ENCODE measurements at places on chromosomes 11 and 22.
A peak's percentile ranks its signal among the peaks of the same experiment; 100 is the strongest.

GRCh38 chr11:130029137-130029536 is 26.5 kb upstream of the PRDM10 start:
- no peak for DNase-seq

DNA sequence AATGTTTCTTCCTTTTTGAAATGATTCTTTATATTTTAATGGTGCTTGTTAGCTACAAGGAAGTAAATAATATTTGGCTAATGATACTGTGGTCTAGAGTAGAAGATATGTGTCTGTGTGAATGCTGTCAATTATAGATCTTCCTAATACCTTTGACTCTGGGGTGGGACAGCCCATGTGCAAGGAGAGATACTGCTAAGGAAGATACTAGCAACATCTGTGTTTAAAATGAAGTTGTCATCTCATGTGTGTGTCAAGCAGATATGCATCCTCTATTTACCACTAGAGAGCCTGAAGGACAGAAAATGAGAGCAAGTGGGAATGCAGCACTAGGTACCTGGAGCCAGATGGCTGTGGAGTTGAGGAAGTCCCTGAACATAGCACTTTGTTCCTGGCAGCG is 34.1 kb downstream of the PPME1 start:
- no peak for DNase-seq

- DNase-seq = no peak
Observed at GRCh38 chr11:94455861-94456260, 37.8 kb downstream of the MRE11 start.

GRCh38 chr11:115247361-115247760 is 256.9 kb downstream of the CADM1 start:
- DNase-seq = peak; percentile 90

DNA sequence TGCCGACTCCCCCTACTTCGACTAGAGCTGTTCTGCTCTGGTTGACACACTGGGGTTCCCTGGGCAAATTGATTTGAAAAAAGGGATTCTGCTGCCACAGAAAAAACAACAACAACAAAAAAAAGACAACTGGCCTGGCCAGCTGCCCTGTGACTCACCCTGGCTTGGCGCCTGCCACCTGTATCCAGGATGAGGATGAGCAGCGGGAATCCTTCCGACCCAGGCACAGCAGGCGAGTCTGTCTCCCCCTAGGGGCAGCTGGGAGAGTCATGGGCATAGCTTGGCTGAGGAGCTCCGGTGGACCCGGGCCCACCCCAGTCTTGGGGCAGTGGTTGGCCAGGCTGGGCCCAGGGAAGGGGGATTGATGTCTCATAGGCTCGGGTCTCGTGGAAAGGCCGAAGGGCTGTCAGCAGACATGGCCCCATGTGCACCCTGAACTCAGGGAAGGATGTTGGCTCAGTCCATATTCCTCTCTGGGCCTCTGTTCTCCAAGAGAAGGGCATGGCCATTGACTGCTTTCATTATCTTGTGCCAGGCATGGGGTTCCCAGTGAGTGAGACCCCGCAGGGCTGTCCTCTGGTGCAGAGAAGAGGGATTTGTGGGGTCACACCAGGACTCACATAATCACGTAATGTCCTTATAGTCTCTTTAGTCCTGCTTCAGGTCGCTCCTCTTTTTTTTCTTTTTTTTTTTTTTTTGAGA is 10.4 kb upstream of the SUN2 start:
- DNase-seq = peak; percentile 67

DNA sequence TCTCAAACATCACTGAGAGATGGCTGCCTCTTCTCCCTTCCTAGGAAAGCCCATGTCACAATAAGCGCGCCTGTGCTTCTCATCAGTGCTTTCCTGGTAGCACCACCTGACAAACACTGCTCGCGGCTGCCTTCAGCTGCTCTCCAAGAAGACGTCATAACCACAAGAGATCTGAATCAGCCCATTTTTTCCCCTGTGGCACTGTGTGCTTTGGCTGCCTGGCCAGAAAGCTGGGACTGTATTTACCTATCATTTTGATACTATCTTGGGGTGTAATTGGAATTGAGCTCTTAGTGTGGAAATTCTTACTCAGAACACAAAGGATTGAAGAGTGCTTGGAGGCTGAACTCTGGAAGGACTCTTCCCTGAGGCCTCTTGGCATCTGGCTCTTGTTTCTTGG is 50.3 kb upstream of the EHF start:
- DNase-seq = peak; percentile 66

DNA sequence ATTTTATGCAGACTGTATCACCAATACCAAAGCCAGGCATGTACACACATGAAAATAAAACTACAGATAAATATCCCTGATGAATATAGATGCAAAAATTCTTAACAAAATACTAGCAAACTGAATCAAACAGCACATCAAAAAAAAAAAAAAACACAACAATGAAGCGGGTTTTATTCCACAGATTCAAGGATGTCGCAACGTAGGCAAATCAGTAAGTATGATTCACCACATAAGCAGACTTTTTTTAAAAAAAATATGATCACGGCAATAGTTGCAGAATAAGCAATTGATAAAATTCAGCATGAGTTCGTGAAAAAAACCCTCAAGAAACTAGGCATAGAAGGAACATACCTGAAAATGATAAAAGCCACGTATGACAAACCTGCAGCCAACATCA is 21.3 kb downstream of the OR51F1 start:
- DNase-seq = no peak

- peak; percentile 93 for DNase-seq
Observed at GRCh38 chr11:96012086-96012824, 88.3 kb upstream of the MTMR2 start.

DNA sequence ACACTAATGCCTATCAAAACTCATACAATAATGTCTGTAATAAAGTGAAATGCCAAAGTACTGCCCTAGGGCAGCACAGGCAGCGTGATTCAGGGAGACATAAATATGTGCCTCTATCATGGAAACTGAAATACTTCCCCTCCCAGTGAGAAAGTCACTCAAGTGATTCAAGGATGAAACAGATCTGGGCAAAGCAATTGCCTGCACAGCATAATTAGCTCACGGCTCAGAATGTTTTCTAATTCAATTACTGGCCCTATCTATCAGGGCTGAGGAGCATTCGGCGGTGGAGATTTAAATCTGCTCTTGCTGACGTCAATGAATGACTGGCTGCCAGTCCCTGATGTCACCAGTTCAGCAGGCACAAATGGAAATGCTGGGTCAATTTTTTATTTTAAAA is 27.7 kb upstream of the PPP2R1B start:
- DNase-seq = peak; percentile 72

- DNase-seq = no peak
Observed at GRCh38 chr11:59076876-59077571, 9.1 kb upstream of the GLYATL1B start.

DNA sequence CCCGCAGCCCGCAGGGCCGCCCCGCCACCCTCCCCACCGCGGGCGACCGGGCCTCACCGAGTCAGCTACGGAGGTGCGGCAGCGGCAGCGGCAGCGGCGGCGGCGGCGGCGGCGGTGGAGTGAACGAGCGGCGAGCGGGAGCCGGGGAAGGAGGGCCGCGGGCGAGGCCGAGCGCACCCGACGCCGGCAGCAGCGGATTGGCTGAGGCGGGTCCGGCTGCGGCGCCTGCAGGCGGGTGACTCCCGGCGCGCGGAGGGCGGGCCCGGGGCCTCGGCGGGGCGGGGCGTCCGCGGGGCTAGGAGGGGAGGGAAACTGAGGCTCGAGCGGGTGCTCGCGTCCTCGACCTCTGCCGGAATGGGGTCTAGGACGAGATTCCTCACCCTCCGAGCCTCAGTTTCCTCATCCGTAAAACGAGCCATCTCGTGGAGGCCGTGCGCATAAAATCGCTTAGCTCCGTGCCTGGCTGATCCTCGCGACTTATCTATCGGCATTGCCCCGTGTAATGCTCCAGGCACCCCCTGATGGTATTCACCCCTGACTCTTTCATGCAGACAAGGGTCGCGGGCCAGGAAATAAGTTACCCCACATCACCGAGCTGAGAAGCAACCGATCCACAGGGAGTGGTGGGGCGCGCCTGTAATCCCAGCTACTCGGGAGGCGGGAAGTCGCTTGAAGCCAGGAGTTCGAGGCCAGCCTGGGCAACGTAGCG is at the start of gene CPT1A:
TSS of gene CPT1A (minus strand) at position 199 of the 709 bp plus-strand sequence. CDS start 26,442 bp downstream, outside the sequence.
- peak; percentile 90 for DNase-seq

DNA sequence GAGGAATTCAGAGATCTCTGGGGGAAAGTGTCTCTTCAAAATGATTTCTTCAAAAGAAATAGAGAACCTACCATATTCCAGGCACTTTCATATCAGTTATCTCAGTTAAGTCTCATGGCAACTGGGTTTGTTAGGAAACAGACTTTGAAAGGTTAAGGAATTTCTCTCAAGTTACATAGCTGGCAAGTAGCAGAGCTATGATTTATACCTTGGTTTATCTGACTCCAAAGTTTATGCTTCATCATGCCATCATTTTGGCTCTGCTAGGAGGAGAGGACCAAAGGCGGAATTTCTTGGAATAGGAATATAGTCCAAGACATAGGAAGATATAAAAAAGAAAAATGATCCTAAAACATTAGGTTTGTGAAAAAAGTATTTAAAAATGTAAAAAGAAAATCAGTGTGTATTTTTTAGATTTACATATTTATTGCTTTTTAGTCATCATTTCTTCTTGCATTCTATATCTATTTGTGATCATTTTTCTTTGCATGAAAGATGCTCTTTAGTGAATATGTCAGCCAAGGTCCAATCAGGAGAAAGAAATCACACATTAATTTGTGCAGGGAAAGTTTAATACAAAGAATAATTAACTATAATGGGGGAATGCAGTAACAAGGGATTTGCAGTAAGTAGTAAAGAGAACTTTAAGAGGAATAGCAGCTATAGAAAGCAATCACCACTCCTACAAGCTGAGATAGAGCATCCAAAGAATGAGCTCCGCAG is 199.1 kb upstream of the ZBED5 start:
- no peak for DNase-seq

DNA sequence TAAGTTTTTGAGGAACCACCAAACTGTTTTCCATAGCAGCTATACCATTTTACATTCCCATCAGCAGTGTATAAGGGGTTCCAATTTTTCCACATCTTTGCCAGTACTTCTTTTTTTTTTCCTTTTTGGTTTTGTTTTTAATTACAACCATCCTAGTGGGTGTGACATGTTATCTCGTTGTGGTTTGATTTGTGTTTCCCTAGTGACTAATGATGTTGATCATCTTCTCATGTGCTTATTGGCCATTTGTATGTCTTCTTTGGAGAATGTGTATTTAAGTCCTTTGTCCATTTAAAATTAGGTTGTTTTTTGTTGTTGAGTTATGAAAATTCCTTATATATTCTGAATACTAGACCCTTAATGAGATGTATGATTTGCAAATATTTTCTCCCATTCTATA is 59.3 kb downstream of the STIM1 start:
- DNase-seq = no peak

DNA sequence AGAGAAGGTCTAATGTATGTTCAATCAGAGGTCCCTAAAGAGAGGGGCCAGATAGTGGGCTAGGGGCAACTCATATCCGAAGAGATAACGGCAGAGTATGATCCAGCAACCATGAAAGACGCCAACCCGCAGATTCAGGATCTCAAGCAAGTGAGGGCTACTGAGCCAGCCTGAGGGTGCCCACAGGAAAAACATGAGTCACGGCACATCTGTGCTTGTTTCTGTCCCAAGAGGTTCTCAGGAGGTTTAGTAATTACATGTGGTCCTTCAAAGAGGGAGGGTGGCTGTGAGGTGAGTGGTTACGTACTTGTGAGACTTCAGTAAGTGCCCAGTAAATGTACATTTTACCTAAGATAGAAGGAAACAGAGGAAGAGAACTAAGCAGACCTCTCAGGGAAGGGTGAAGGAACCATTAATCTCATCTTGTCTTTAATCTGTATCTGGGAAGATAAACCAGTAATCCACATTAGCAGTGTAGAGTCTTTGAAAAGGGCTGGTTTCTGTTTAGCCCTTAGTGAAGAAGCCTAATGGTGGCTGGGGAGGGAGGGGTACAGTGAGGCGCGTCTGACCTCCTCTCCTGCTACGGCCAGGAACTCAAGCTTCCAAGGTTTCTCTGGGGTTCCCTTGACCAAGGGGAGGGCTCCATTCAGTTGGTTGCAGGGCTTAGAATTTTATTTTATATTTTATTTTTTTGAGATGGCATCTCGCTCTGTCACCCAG is 10.2 kb downstream of the SIRT3 start:
- no peak for DNase-seq

GRCh38 chr11:122189229-122189628 is 73.2 kb upstream of the BLID start:
- peak; percentile 87 for DNase-seq

- DNase-seq = no peak
Observed at GRCh38 chr22:26404851-26405421, 24.1 kb upstream of the ASPHD2 start.

DNA sequence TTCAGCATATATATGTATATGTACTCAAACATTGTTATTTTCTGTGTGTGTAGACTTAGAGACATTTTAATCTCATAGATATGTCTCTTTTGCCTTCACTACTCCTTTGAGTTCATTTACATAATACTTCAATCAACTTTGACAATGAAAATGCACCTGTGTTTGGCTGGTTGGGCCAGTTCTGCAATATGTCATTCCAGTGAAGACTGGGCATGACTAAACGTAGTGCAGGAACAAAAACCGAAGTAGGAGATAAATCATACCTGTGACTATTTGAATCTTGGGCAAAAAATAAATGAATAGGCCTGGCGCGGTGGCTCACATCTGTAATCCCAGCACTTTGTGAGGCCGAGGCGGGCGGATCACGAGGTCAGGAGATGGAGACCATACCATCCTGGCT is 640.0 kb upstream of the ANO3 start:
- DNase-seq = no peak

- DNase-seq = no peak
Observed at GRCh38 chr11:38252620-38253019, 1654.6 kb upstream of the RAG2 start.

DNA sequence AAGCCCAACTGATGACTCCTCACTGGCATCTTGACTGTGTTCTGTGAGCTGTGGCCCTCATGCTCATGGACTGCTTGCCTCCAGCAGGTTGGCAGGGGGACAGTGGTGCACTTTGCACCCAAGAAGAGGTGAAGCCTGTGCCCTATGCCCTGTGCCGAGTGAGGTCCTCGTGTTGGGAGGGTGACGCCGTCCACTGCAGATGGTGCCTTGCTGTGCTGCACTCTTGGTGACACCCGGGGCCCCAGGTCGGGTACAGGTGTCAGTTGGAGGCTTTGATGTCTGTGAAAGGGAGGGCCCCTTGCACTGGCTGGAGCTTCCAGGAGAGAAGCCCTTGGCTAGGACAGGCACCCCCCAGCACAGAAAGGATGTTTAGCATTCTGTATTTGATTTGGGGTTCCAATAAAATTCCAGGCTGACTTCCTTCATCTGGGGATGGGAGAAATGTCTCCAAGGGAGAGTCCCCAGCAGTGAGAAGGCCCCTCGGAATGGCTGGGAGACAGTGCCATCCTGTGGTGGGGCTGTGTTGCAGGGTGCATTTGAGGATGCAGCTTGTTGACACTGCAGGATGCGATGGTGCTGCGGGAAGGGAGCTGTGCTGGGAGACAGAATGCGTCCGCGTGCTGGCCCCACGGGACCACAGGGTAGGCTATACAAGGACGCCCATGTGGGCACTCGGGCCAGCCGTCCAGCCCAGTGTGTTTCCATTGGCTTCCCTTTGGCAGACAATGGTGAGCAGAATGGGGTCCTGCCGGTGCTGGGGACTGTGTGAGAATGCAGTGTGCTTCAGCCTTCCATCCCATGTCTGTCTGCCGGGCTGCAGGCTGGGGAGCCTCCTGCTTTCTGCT is 2.5 kb upstream of the ZDHHC8 start:
- DNase-seq = peak; percentile 26

- DNase-seq = no peak
Observed at GRCh38 chr11:36456156-36456555, 53.9 kb downstream of the TRAF6 start.

GRCh38 chr11:132430429-132431062 is 1060.1 kb downstream of the NTM start:
- DNase-seq = peak; percentile 53
